GM12891 (cell line): ENCODE measurements at places on chromosomes 2 and 18.

DNA sequence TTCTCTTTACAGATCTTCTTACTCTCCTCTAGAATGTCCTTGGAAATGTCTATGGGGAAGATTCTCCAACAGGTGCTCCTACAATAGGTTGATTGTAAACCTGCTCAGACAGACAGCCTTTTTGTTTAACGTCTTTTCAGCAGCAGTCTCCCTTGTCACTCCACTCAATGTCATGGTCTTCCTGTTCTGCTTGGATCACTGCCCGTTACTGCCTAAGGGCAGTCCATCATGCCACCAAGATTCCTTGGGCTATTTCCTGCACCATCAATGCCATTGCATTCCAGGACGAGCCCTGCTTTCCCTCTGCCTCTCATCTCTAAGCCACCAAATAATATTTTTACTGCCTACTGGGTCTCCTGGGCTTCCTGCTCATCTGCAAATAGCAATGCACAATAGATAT lies 97.4 kb upstream of the GALNT5 start:
- no peak for DNase-seq

- DNase-seq, result no peak
These were observed 81.9 kb downstream of the SLC8A1 start for GRCh38 chr2:40370007-40370395.

DNA sequence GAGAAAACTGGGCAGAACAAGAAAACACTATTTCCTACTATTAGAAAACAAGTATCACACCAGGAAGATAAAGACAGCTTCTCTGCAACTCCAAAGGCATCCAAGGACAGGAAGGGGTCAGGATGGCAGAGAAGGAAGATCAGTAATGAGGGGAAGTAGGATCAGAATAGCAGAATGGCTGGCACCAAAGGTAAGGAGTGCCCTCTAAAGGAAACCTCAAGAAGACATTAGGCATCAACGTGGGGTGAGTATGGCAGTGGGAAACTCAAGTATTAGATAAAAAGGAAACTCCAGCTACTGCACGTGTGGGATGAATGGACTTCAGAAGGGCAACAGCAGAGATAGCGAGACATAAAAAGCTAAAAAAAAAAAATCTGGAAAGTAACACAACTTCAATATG lies 25.9 kb downstream of the HDLBP start:
- DNase-seq, result no peak

- DNase-seq, result peak; percentile 14
These were observed 203.0 kb downstream of the SOCS6 start for GRCh38 chr18:70491734-70492348.

- no peak for DNase-seq
These were observed 5.8 kb upstream of the RNU4ATAC start for GRCh38 chr2:121524685-121525425.

DNA sequence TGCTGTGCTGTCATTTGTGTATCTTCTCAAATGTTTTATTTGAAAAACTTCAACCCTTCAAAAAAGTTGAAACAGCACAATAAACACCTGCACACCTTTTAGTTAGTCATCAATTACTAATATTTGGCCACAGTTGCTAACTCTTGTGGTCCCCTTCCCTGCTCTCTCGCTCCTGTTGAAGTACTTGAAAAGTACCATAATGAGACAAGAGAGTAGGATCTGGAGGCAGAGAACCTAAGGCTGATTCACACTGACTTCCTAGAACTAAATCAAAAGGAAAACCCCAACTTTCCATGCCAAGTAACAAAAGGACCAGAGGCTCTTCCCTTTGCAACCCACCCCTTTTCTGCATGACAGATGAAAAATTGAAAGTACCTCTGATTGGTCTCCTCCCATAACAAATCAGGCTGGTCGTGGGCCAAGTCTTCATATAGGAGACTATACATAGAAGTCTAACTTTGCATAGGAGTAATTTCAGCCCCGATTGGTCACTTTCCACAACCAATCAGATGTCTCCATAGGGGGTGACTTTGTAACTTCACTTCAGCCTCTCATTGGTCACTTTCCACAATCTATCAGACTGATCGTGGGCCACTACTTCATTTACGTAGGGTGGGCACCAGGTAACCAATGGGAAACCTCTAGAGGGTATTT lies 179.7 kb downstream of the EPHA4 start:
- DNase-seq, result no peak

- DNase-seq, result no peak
These were observed 16.3 kb downstream of the GKN2 start for GRCh38 chr2:68936427-68936826.

- DNase-seq, result no peak
These were observed 176.6 kb downstream of the DYSF start for GRCh38 chr2:71629771-71630453.

DNA sequence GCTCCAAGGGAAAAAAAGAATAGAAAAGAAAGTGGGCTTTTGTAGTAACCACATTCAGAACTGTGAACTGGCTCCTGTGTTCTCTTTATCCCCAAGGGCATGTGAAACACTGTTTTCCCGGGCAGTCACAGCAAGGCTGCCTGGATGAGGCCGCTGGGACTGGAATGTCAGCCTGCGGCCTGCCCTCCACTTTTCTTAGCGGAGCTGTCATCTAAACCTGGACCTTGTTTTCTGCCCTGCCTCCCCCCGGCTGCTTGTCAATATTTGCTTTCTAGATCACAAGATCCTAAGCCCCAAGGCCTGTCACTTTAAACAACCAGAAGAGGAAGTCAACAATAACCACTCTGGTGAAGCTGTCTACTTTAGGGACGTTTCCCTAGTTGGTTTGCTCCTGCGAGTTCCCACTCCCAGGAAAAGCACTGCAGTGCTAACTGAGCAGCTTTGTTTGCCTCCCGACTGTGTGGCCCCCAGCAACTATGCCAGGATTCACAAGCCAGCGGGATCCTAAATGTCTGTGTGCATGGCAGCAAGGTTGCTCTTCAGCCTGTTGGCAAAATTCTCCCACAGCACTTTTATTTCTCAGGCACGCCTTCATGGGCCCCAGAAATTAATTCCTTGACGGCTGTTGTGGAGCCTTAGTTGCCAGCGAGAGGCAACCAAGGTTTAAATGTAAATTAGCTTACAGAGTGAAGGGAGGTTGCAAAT lies 30.6 kb downstream of the SOWAHC start:
- no peak for DNase-seq

DNA sequence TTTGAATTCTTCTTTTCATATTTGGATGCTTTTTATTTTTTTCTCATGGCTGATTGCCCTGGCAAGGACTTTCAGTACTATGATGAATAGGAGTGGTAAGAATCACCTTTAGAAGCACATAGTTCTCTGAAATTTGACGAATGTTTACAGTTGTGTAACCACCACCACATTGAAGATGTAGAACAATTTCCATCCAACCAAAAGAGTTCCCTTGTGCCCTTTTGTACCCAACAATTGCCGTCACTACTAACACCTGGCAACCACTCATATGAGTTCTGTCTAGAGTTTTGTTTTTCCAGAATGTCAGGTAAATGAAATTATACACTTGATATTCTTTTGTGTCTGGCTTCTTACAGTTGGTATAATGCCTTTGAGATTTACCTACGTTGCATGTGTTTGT lies 28.7 kb upstream of the SLC16A14 start:
- no peak for DNase-seq

- no peak for DNase-seq
These were observed 32.2 kb downstream of the DGKD start for GRCh38 chr2:233386382-233387041.

GRCh38 chr2:54918647-54919280 lies 131.5 kb downstream of the RTN4 start:
- no peak for DNase-seq

DNA sequence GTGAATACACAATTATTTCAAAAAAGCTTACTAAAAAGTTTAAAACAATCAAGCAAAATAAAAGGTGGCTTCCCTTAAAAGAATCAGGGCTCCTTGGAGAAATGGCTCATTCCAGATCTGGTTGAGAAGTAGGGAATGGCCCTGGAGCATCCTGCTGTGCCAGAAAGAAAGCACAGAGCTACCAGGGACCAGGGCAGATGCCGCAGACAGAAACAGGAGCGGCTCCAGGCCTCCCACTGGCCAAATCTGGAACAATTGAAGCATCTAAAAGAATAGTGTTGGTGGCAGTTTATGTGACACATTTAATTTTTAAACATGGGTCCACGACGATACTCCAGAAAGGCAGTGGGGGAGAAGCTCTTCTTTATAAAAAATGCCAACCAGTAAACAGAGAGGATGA lies 75.5 kb downstream of the GBX2 start:
- no peak for DNase-seq

DNA sequence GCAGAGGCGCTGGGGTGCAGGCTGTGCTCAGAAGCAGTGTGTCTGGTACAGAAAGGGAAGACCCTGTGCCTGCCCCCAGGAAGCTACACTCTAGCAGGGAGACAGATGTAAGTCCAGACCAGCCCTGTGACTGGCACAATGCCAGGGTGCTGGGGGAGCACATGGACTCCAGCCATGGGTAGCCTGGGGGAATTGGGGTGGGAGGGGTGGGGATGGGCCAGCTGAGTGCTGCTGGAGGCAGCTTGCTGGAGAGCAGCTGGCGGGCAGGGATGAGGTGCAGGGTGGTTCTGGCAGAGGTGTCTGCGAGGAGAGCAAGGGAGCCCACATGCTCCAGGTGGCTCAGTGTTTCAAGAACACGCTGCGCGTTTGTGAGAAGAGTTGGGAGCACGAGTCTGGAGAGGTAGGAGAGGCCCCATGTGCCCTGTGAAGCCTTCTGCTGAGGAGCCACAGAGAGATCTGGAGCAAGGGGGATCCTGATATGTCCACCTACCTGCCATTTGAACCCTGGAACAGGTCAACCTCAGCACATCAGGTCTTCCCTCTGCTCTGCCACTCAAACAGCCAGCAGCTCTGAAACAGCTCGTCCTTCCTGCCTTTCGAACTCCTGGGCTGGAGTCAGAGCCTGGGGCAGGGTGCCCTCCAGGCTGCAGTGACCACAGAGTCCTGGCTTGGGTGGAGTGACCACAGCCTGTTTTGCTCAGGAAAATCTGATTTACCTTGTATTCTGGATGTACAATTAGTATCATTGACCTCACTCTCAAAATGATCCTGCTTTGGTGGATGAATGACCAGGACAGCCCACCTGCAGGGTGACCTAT lies 15.1 kb downstream of the ALLC start:
- no peak for DNase-seq

DNA sequence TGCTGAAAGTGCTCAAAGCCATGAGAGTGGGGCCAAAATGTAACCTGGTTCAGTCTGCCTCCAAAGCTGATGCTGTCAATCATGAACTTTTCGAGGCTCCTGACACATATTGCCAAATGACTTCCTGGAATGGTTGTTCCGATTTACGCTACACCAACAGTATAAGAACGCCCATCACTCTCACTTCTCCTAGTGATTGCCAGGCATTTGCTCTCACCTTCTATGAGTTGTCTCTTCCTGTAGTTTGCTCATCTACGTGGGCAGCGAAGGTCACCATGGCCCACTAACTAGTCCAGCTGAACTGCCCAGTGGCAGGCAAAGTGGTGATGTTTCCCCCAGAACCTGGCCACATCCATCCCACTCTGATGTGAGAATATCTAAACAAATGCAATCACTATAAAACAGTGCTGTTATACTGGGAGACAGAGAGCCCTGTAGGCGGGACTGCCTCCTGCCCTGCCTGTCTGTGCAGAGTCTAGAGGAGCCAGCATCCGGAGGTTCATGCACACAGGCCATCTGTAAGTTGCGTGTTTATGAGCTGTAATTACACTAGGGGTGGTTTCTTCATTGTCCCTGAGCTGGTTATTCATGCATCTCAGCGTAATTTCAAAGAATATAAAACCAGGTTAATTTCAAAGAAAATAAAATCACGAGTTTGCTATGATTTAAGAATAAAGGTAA lies 8.8 kb upstream of the CABLES1 start:
- no peak for DNase-seq

GRCh38 chr18:29154758-29155725 lies 978.1 kb upstream of the CDH2 start:
- DNase-seq, result no peak

DNA sequence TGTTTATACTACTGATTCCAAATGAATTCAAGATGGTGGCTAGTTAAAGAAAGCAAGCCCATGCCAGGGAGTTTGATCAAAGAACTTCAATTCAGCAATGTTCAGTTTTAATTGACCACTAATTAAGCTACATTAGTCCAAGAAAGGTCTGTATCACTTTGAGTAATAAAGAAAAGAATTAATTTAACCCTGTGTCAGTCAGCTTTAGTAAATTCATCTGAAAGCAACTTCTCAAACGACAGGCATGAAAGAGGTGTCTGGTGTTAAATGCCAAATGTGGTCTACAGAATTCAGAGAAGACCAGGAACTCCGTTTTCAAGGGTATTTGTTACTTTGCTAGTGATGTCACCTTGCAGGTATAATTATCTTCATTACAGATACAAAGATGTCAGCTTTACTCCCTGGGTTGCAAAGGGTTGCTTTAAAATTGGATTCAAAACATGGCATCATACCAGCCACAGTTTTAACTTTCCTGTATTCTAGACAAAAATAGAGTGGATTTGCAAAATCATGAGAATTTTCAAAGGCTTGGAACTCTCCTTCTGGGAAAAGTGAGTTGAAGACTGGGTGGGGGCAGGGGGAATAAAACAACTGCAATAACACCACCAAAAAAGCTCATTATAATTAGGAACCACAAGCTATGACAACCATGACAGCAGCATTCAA lies 281.5 kb downstream of the TCF4 start:
- DNase-seq, result no peak

DNA sequence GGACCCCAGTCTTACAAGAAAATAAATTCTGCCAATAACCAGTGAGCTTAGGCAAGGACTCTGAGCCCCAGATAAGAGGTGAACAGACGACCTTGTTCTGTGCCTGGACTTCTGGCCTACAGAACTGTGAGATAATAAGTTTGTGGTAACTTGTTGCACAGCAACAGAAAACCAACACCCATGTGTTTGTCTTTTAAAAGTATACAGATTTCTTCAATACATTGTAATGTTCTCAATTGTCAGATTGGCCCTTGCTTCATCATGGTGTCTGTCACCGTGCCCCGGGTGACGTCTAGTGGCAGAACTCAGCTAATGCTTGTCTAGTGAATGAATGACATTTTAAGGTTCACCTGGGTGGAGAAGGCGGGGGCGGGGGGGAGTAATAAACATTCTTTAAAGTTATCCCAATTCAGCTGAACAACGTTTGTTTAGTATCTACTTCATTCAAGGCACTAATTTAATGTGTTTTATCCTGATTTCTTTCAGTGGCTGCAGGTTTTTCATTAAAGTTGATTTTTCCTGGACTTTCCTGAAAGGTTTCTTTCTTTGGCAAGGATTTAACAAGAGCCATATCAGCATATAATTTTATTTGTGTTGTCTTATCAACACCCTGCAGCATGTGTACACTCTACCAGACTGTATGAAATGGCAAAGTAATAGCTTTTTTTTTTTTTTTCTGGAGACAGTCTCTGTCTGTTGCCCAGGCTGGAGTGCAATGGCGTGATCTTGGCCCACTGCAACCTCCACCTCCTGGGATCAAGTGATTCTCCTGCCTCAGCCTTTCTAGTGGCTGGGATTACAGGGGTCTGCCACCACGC lies 123.8 kb upstream of the DLX2 start:
- DNase-seq, result no peak
